HS-5 (cell line): ENCODE measurements at places on chromosomes 2 and 18.

GRCh38 chr2:50385349-50385748 is 646.6 kb downstream of the NRXN1 start:
- DNase-seq = no peak

GRCh38 chr18:51884039-51884438 is 456.0 kb upstream of the DCC start:
- DNase-seq = no peak

GRCh38 chr18:12008181-12008767 is 27.0 kb downstream of the IMPA2 start:
- no peak for DNase-seq

- no peak for DNase-seq
Observed at GRCh38 chr18:50775207-50775606, 44.6 kb downstream of the MRO start.

DNA sequence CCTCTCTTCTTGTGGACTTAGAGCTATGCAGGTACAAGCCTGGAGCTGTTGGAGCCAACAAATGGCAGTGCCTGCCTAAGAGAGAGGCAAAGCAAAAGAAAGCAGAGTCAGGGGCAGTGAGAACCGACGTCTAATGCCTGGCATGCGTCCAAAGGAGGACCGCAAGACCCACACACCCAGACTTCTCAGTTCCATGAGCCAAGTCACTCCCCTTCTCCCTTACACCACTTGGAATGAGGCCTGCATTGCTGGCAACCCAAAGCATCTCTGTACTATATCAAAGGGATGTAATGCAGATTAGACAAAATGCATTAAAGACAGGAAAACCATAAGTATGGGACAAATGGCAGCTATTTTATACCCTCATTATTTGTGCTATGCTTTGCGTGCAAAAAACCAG is 49.9 kb upstream of the RNU4ATAC start:
- no peak for DNase-seq

DNA sequence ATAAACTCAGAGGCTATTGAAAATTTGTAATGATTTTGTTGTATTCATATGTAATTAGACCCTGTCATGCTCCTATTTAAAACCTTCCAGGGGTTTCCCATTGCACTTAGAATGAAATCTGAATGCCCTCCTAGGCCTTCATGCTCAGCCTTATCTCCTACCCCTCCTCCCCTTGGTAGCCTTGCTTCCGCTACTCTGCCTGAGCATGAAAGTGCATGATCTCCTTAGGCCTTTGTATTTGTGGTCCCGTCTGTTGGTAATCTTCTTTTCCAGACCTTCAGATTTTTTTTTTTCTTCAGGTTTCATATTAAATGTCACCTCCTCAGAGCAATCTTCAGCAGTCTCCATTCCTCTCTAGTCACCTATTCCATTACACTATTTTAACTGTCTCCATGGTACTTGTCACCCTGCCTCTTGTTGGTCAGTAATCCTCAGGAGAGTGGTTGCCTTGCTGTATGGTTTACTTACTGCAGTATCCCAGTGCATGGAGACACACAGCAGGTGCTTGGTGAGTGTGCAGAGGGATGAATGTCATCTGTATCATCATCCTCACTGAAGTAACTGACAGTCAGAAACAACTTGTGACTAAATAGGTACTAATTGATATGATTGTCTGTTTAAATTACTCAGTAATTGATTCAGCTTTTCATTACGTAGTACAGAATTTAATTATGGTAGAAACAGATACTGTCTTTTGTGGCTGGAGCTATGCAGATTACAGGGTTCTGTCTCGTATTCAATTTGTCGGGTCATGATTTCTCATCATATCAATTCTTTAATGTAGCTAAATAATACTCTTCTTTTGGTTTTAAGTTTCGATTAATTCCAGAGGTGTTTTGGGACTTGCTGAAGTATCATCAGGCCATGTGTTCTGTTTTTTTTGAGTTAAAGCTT is 63.9 kb downstream of the PHLPP1 start:
- DNase-seq = no peak

GRCh38 chr2:209933499-209934483 is 68.6 kb upstream of the RPE start:
- peak; percentile 56 for DNase-seq

DNA sequence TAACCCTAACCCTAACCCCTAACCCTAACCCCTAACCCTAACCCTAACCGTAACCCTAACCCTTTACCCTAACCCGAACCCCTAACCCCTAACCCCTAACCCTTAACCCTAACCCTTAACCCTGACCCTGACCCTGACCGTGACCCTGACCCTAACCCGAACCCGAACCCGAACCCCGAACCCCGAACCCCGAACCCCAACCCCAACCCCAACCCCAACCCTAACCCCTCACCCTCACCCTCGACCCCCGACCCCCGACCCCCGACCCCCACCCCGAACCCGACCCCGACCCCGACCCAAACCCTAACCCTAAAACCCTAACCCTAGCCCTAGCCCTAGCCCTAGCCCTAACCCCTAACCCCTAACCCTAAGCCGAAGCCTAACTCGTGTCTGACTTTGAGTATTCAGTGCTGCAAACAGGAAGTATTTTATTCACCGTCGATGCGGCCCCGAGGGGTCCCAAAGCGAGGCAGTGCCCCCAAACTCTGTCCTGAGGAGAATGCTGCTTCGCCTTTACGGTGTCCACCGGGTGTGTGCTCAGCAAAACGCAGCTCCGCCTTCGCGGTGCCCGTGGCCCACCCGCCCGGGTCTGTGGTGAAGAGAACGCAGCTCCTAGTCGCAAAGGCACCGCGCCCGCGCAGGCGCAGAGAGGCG is 36.0 kb downstream of the FAM110C start:
- DNase-seq = no peak

- no peak for DNase-seq
Observed at GRCh38 chr18:11095674-11096293, 53.6 kb downstream of the PIEZO2 start.

DNA sequence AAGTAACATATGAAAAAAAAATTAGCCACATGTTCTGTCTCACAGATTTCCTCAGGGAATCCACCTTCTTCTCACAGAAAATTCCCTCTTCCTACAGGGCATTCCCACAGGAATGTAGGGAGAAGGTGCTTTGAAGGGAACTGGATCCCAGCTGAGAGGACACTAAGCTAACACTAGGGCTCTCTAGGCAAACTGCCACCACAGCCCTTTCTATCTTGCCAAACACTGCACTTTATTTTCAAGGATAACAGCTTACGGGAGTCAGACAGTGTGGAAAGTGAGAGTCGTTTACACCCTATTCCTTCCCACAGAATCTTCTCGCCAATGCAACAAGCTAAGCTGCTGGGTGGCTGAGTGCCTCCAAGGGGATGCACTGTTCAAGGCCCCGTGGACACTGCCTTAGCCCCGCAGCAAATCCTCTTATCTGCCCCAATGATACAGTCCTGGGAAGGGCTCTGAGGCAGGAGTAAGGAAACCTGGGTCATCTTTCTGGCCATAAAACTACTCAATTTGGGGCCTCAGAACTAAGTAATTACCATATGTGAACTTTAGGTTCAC is 76.9 kb downstream of the CCDC93 start:
- no peak for DNase-seq

- peak; percentile 5 for DNase-seq
Observed at GRCh38 chr2:72605836-72606442, 219.9 kb downstream of the EXOC6B start.

GRCh38 chr18:12593866-12594265 is 64.0 kb downstream of the SPIRE1 start:
- no peak for DNase-seq

DNA sequence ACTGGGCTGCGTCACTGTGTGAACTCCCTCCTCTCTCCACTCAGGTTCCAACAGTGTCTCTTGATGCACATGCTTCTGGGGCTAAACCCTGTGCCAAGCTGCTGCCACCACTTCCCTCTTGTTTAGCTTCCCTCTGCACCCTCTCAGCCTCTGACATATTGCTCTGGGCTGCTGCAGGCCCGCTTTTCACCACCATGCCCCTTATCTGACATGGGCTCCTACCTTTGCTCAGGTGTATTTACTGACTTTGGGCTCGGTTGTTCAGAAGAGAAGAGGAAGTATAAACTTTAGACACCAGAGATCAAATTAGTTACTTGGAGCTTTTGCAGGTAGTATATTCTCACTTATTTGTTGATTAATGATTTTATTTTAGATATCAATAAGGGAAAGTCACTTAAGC is 77.6 kb downstream of the WDR7 start:
- DNase-seq = no peak

DNA sequence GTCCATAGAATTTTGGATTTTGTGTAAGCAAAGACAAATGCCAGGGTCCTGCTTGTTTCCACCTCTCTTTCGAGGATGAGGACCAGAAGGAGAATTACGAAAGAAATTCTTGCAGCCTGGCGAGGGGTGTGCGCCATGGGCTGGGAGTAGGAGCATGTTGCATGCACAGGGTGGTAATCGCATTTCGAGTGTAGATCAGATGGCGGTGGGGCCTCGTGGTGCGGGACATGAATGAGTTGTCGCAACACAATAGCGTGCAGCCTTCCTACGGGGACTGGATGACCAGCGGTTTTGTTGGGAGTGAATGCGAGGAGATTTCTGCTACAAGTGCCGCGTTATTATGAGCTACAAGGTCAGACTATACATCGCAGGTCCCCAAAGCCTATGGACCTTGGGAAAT is 4.2 kb upstream of the EN1 start:
- no peak for DNase-seq

DNA sequence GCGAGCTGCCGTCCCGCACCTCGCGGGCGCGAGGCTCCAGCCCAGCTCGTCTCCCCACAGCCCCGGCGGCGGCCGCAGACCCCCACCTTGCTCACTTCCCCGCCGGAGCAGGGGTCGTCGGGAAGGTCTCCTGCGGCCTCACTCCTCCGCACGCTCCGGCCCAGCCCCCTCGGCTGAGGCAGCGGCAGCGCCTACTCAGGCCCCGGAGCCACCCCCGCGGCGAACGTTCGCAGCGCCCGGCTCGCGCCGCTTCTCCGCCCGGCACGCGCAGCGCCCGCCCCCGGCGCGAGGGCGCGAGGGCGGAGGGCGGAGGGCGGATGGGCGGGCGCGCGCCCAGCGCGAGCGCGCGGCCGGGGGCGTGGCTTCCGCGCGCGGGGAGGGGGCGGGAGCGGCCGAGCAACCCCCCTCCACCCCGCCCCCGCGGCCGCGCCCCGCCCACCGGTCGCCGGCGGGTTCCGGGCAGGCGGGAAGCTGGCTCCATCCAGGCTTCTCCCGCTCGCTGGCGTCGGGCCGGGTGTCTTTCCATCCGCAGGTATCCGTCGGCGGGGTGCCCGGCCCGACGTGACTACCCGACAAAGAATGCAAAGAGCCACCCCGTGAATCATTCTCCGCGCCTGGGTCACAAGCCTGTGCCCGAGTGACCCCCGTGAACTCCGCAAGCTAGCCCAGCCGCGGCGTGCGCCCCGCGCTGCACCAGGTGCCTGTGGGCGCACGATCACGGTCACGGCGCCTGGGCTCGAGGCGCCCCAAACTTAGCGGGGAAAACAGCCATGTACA is at the start of gene DTNB:
Gene DTNB (minus strand): TSS at position 278 of the 777 bp plus-strand sequence. CDS start 20,917 bp downstream, outside the sequence.
- DNase-seq = no peak

GRCh38 chr18:37540424-37541138 is 25.0 kb downstream of the CELF4 start:
- DNase-seq = no peak

DNA sequence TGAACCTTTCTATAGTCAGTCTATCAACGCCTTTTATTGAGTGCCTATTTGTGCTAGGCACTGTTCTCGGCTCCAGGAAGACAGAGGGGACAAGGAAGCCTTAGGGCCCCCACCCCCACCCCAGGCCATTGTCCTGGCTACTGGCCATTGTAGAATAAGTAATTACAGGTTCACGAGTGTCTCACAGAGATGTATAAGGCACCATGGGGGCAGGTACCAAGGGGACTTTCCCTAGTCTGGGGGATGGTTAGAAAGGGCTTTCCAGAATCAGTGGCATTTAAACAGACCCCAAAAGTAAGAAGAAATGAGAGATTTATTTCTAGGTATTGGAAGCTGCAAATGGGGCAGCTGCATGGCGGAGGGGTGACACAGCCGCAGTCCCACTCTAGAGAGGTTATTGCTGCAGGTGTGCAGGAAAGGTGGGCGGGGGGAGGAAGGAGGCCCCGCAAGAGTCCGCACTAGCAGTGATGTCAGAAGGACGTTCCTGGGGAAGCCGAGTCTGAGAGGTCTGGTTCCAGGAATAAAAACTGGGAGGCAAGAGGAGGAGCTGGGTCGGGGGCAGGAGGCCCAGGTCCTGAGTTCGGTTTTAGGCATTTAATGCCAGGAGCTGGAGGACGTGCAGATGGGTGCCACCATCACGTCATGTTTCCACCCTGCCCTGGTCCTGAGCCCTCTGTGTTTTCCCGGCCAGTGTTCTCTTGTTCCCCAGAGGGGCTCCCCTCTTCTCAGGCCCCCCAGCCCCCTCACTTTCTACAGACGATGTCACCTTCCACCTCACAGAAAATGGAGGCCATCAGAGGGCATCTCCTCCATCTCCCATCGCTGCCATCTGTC is 30.5 kb downstream of the FOSL2 start:
- no peak for DNase-seq

- no peak for DNase-seq
Observed at GRCh38 chr18:48947092-48947491, 3.7 kb downstream of the SMAD7 start.

DNA sequence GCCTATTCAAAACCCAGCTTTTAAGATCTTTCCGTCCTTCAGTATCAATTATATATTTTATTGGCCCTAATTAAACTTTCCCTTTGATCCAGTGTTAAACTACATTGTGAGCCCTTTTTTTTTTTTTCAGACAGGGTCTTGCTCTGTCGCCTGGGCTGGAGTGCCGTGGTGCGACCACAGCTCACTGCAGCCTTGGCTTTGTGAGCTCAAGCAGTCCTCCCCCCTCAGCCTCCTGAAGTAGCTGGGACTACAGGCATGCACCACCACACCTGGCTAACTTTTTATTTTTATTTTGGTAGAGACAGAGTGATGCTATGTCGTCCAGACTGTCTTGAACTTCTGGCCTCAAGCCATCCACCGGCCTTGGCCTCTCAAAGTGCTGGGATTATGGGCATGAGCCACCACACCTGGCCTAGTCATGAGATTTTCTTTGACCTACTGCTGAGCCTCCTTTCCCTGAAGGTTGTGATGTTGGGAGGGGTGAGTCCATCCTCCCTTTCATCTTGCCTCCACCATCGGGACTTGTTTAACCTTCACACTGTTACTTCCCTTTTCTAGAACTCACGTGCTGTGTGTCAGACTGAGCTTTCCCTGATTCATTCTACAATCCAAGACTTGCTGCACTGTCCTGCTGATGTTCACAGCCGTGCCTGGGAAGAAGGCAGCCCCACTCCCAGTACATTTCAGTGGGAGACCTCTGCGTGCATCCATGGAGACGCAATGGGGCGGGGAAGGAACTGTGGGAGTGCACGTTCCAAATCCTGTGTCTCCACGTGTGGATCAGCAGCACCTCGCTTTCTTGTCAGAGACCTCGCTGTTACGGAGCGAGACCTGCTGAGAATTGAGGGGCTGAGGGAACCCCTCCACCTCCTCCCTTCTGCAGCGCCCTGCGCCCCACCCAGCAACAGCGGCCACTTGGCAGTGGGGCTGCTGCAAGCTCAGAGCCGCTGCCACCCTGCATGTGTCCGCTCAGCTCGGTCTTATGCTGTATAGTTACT is 10.8 kb downstream of the OXER1 start:
- no peak for DNase-seq

- no peak for DNase-seq
Observed at GRCh38 chr18:2979129-2979528, 33.8 kb downstream of the LPIN2 start.
